Calu3 (cell line): ENCODE measurements at places on chromosomes 1 and 21. TPM values are rescaled to one million over a fixed set of nuclear protein-coding genes. Genes with fewer than 3 reads are reported as not detected.

Gene NGF
- not detected in 2 replicates for total RNA-seq

Gene KISS1
- not detected in 2 replicates for total RNA-seq

- no peak for DNase-seq
Observed at GRCh38 chr1:145997718-145998023, 1.3 kb upstream of the TXNIP start.

- DNase-seq, result no peak
Observed at GRCh38 chr1:206803221-206803730, 31.0 kb upstream of the IL10 start.

DNA sequence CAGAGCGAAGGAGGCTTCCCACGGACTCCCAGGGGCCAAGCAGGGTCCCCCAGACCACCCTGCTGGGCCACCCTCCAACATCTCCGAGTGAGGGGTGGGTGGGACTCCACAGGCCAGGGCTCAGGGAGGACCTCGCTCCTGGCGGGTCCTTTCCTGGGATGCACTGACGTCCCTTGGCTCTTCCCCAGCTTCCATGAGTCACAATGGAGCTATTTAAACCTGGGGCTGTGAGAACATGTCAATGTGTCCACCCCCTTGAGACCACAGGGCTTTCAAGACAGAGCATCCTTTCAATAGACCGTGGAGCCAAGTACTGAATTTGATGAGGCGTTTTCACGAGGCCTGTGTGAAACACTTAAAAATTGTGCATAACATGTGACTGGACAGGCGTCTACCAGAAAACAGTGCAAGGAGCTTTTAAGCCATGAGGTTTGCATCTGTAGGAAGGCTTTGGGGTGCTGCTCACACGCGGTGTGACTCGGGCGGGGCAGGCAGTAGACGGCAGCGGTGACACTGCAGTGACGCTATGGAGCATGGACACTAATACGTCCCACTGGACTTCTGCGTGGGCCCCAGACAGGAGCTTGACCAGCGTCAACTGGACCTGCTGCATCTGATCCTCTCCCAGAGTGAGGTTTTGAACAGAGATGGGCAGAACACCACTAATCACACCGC is 24.1 kb upstream of the NPHP4 start:
- DNase-seq, result no peak

DNA sequence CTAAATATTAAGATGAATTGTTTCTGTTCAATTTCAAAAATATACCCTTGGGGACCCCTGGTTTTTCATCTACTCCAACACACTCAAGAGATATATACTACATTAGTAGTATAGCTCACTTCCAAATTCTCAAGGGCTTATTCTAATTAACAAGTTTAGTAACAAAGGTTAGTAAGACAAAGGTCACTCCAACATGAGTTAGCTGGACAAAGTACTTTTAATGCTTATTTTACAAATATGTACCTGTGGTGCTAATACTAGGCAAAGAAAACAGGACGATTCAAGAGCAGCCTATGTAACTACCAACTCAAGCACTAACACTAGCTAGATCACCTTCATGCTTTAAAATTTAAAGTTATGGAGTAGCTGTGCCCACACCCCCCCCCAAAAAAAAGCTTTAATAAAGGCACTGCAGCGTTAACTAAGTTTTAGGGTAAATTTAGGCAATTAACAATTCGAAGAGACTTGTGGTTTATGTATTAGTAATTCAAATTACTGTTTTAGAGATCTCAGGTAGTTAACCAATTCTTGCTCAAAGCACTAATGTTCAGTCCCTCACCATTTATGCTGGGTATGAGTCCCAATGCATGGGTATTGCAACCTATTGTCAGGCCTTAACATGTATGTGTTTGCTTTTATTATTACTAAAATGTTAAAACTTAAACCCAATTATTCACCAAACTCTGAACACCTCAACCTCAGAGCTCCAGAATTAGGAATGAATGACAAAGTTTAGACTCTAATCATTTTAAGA is 14.1 kb downstream of the HNRNPU start:
- no peak for DNase-seq

DNA sequence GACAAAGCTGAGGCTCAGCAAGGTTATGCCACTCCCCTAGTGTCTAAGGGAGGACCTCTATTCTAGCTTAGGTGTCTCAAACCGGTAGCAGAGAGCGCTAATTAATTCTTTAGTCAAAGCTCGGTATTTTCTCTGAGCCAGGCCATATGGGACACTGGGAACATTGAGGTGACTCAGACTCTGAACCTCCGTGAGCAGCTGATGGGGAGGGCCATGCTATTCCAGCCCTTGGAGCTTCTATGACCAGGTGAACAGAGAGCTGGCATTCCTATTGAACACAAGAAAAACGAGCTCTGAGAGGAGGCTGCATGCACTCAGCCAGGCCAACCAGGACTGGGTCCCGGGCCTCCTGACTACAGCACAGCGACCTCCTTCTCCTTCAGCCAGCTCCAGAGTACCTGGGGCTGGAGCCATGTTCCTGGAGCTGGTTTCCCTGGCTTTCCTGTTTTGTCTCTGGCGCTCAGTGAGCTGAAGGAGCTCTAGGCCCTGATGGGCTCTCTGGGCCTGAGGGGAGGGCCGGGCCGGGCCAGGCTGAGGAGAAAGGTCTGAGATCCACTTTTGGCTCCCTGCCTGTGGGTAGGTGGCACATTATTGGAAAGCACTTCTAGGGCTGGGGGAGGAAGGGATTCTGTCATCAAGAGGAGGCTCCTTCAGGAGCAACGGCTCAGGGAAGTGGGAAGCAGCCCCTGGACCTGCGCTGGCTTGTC is 37.0 kb downstream of the SLC9A1 start:
- DNase-seq, result no peak

- DNase-seq, result no peak
Observed at GRCh38 chr1:111743679-111744101, 4.5 kb upstream of the INKA2 start.

DNA sequence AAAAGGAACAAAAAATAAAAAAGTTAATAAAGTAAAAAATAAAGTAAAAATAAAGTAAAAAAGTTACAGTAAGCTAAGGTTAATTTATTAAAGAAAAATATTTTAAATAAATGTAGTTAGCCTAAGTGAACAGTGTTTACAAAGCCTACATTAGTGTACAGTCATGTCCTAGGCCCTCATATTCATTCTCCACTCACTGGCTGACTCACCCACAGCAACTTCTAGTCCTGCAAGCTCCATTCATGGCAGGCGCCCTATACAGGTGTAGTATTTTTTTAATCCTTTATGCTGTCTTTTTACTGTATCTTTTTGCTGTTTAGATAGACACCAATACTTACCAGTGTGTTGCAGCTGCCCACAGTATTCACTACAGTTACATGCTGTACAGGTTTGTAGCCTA is 12.4 kb downstream of the ADAR start:
- DNase-seq, result no peak

DNA sequence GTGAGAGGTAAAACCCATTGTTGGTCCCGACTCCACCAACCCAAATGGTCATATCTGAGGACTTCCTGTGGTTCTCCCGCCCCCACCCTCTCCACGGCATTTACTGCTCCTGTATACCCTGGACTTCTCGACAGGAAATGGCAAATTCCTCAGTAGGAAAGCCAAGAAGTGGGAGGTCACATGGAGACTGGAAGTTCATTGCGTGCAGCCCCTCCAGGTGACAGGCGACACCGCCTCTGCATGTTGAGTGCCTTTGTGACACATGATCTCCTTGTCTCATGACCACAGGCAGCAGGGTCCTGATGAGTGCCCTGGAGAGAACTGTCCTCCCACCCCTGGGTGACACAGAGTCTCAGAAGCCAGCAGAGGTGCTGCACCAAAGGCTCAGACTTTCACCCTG is 24.2 kb downstream of the ERG start:
- no peak for DNase-seq
